ENCODE measurements at places on chromosomes 12 and 14.

GRCh38 chr12:18470251-18470650 lies 208.9 kb downstream of the PIK3C2G start:
- DNase-seq, result no peak

DNA sequence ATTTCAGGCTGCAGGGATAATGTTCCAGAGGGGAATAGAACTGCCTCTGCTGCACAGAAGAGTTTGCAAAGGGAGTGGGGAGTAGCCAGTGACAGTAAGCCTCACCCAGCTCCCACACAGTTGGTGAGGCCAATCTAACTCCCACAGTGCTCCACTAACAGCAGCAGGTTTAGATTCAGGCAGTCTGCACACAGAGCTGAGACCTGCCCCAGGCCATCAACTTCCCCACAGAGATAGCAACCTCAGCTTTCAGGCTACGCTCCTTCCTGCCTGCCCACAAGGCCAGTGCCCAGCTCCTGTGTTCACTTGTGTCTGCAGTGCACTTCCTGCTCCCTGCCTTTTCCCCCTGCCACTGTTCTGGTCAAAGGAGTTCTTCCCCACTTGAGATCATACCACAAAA lies 107.5 kb downstream of the TBC1D30 start:
- no peak for DNase-seq

DNA sequence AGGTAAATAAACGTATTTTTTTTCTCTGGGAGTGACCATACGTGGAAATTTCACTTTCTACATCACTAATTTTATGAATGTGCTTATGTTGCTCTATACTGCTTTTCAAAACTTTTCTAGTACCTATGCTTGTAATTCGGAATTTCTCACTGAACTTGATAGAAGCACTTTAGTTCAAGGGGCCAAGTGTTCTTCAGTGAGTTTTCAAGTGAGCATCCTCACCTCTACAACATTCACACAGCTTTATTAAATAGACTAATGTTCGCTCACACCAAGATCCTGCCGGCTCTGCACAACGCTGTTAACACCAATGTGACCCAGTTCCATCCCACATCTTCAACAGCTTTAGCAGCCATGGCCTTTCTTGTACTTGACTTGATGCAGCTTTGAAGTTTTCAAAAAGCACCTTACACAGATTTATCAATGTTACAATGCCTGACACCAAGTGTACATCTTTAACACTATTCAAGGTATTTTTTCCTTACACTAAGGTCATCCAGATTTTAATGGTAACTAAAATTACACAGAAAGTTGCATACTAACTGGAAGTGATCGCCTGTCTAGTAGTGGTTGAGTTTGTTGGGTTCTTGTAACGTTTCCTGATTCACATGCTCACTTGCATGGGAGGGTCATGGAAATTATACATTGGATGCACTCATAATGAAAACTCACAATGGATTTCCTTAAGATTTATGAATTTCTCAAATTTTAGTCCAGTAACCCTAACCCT lies 4.5 kb downstream of the UBC start:
- DNase-seq, result no peak

DNA sequence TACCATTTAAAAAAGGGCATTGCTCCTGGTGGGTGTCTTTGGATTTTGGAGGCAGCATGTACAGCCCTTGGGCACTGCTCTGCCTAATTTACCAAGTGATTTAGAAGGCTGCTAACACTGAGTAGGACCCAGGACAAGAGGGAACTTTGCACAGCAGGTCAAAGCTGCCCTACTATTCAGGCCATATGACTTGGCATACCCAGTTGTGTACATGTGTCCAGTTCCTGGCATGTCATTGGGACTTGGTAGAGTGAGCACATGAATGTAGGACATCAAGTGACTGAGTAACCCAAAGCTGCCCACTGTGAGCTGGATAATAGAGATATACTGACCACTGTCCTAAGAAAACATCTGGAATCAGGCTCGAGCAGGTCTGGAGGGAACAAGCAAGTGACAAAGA lies 15.7 kb downstream of the CDKL1 start:
- DNase-seq, result no peak

- DNase-seq, result no peak
These were observed 204.4 kb downstream of the SYT1 start for GRCh38 chr12:79069009-79069408.
